ENCODE measurements at places on chromosomes 7 and 10.
A peak's percentile ranks its signal among the peaks of the same experiment; 100 is the strongest.

DNA sequence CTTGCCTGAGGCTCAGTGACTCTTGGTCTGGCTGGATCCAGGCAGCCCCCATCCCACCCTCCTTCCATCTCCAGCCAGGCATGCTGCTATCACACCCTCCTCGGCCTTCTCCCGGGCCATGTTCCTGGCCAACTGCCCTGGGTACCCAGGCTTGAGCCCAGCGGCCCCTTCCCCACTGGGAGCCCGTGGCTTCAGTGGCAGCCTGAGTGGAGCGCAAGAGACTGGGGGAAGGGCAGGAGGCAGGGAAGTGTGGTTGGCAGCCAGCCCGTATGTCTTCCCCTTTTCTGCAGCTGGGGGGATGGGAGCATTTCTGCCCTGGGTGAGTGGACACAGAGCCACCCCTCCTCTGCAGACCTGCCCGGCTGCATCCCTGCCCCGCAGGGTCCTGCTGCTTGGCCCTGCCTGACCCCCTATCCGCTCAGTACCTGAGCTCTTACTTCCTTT is 148.5 kb downstream of the ARHGAP22 start:
- DNase-seq, result no peak

- DNase-seq, result no peak
Observed at GRCh38 chr10:79139124-79139835, 70.5 kb downstream of the ZMIZ1 start.

GRCh38 chr10:24462889-24463552 is 254.1 kb downstream of the KIAA1217 start:
- no peak for DNase-seq

- DNase-seq, result peak; percentile 85
Observed at GRCh38 chr10:29646238-29646902, 11.6 kb upstream of the SVIL start.

DNA sequence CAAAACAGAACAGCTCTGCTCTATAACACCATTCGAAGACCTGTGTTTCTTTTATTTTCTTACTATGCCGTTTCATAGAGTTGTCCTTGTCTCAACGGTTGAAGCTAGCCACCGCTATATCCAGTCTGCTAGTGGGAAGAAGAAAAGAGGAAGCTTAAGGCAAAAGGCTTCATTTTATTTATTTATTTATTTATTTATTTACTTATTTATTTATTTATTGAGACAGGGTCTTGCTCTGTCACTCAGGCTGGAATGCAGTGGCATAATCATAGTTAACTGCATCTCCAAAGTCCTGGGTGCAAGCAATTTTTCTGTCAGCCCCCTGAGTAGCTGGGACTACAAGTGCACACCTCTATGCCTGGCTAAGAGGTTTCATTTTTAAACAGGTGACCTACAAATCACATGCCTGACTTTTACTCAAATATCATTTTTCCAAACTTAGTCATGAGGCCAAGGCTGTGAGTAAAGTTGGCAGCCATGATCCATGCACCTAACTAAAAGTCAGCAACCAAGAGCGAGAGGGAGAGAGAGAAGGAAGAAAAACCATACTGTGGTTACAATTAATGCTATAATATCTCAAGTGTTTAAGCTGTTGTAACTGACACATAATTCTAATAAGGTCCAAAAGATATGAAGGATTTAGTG is 1305.3 kb upstream of the LRRTM3 start:
- DNase-seq, result peak; percentile 57

DNA sequence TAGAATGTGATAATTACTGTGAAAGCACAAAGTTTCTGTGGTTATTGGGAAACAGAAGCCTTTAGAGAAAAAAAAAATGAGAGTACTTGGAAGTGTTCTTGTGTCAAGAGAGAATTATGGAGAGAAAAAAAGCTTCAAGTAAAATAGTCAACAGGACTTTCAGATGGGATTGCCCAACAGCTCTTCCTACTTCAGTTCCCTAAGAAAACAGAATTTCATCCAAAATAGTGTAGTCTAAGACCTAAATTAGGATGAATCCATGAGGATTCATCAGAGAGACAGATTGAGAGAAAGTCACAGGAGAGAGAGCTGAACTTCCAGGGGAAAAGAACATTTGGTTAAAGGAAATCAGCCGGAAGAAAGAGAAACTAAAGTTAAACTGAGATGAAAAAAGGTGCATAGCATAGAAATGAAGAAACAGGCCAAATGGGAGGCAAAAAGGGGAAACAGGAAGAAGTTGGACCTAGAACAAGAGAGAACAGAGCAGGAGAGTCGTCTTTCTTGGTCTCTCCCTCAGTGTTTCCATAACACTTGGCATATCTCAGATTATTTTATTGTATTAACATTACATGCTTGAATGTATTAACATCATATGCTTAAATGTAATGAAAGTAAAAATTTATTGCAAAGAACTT is 2.5 kb downstream of the SCIN start:
- no peak for DNase-seq

DNA sequence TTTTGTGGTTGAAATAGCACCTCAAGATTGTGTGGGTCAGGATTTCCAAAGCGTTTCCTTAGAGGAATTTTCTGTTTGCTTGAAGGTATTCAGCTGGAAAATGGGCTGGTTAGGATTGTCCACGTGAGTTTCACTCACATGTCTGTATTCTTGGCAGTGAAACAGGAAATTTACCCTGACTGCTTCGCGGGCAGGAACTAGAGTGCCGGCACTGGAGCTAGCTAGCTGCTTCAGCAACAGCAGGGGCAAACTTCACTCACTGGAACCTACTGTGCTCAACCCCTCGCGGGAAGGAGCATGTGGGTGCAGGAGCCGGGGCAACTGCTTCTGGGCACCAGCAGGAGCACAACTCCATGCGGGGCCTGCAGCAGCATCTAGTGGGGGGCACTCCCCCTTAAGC is 38.0 kb upstream of the RTKN2 start:
- DNase-seq, result no peak

DNA sequence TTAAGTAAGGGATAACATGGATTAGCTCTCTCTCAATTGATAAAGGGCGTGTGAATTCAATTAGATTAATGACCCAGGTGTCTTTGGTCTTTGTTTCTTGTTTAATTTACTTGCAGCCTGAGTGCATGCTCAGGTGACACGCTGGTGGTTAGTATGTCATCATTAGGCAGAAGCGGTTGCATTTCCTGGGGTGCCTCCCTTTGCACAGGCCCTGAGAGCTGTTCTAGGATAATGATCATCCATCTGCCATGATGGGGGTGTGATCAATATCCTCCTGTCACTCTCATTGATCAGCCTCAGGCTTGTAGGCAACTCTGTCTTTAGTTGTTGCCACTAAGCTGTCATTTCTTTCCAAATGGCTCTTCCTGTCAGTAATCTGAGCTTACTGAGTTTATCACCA is 99.6 kb upstream of the NPS start:
- no peak for DNase-seq

DNA sequence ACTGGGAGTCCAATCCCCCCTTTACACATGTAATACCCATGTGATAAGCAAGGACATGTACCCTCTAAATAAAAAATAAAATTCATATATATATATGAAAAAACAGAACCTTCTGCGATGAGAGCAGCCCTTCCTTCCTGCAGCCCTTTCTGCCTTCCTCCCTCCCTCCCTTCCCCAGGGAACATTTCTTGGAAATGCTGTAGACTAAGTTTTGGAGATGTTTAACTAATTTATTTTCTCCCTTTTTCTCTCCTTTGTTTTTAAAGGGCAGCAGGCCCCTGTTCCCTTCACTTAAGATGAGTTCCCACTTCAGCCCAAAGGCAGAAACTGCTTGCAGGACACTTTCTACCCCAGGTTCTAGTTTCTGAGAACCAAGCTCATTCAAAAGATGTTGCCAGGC is 179.2 kb downstream of the FRMD4A start:
- DNase-seq, result no peak

- DNase-seq, result peak; percentile 56
Observed at GRCh38 chr10:12954866-12955265, 46.6 kb downstream of the CCDC3 start.

DNA sequence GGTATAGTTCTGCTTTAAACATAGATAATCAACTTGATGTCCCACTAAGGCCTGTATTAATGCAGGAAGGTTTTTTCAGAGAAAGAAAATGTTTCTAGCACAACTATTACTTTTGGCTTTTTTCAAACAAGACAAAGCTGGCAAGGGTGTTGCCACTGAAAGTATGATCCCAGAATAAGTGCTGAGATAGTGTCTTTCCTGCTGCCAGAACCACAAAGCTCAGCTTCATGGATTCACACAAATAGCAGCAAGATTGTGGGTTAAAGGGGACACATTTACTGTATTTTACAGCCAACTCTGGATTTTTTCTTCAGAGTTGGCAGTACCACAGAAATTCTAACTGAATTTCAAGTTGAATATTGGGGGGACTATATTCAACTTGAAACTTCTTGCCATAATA is 4.3 kb downstream of the NCOA4 start:
- no peak for DNase-seq

- DNase-seq, result peak; percentile 76
Observed at GRCh38 chr7:115099906-115100305, 178.0 kb downstream of the MDFIC start.

GRCh38 chr10:44116474-44116873 is 268.4 kb downstream of the CXCL12 start:
- DNase-seq, result no peak

DNA sequence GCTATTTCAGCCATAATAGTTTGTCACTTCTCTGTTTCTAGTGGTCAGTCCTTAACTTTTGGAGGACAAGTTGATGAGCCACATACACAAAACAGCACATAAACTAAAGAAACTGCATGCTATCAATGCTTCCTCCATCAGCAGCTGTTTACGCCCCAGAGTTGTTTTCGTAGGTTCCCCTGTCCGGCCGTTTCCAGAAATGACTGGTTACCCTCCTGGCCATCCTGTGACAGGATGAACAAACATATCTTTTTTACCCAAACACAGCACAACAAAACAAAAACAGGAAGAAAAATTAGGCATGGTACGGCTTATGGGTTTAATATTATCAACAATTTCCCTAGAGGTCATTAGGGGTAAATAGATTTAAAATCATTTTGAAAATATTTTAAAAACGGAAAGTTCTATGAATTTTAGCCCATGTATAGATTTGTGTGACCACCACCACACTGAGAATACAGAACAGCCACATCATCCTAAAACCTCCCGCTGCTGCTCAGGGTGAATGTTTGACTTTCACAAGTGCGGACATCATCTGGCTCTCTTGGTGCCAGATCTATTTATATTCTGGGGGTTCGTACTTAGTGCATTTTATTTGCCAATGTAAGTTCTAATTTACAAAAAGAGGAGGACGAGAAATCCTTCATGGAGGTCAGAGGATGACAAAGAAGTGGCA is 74.8 kb downstream of the HIPK2 start:
- no peak for DNase-seq

- DNase-seq, result no peak
Observed at GRCh38 chr7:12889391-12889790, 202.0 kb downstream of the ARL4A start.

- no peak for DNase-seq
Observed at GRCh38 chr7:85583131-85583953, 396.5 kb upstream of the SEMA3D start.

DNA sequence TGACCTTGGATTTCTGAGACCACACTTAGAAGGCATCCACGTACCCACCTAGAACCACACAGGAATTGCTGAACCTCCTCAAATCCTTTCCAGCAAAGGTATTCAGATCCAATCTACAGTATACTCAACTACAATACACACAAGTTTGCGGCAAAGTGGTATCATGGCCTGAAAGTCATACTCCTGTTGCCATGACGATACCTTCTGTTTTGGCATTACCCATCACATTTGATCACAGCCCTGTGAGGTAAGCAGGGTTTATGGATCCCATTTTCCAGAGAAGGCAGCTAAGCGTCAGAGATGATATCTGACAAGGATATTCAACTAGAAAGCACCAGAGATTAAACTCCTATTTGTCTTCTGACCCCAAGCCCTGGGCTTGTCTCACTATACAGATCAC is 32.8 kb downstream of the SGMS1 start:
- DNase-seq, result no peak

DNA sequence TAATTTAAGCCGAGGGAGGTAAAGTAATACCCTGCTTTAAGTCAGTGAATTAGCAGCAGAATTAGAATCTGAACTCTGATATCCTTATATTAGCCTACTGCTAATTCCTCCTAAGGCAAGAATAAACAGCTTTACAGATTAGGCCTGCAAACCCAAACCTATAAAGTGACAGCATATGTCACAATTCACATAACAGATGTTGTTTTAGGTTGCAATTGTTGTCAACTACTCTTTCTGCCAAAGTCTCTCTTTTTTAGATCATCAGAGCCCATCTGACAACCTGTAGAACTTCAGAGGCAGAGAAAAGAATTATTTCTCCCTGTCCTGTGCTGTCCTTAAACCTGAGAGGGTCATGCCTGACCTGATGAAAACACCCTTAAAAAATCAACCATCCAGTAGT is 167.2 kb downstream of the PRKG1 start:
- no peak for DNase-seq

GRCh38 chr10:49194212-49194920 is 6.2 kb upstream of the TMEM273 start:
- DNase-seq, result no peak

DNA sequence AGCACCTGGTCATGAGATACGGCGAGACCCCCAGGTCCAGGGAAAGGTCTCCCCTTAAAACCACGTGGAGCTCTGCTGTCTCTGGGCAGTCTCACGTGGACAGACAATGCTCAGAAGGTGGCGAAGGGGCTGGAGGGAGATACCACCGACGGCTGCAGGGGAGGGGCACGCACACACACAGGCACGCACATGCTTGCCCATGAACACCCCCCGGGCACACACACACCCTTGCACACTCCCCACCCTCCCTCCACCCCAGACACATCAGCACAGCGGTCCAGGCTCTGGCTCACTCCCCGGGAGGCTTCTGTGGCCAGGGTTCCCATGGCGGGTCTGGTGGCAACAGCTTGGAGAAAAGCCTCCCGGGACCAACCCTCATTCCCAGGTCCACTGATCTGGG is 52.4 kb upstream of the TNRC18 start:
- DNase-seq, result no peak

GRCh38 chr10:18214691-18215563 is 74.7 kb downstream of the CACNB2 start:
- DNase-seq, result peak; percentile 60

DNA sequence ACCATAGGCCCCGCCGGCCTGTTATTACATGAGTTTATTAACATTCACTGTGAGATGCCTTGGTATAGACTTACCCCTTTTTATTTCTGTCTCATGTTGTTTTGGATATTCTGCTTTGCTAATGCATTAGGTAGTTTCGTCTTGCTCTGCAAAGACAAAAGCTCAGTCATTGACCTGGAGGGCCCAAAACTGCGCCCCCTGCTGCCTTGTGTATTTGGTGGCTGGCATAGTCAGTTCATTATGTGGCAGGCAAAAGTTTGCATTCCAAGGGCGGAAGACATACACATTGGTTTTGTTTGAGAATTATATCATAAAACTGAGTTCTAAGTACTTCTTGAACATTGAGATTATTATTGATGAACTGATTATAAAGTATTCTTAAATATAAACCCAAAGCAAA is 372.5 kb downstream of the SDK1 start:
- peak; percentile 62 for DNase-seq

GRCh38 chr7:135672560-135673359 is 10.4 kb downstream of the STMP1 start:
- DNase-seq, result peak; percentile 78

Measured in epithelial cell of esophagus (primary cell).